ENCODE measurements at places on chromosomes 6 and 20.

GRCh38 chr6:15517600-15517999 lies 145.2 kb downstream of the DTNBP1 start:
- no peak for DNase-seq

DNA sequence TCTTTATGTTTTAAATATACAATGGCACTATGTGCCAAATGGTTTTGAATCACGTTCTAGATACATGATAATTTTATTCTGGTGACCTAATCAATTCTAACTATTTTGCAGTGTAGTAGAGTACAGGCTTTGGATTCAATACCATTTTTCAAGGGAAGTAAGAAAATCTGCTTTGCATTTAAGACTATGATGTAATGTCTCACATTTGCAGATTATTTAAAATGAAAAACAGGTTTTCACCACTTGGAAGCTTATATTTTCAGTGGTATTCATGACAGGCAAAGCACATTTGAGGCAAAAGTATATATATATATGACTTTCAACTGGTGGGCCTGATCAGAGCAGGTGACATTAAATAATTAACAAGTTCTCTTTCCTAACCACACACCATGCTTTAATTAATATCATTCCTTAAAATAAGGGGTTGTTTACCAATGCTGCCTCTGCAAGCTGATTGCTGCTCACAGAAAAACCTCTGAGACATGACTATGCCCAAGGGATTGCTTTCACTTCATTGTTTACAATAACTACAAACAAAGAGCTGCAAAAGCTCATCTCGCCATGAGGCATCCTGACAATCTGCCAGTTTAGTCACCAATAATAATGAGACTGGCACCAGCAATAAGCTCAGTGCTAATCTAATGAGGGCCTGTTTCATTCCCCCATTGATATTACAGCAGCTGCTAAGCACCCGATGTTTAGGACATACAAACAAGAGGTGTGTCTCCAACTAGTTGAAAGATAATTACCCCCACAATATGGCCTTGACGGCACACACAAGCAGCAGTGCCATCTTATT lies 1176.0 kb upstream of the GJE1 start:
- DNase-seq, result no peak

DNA sequence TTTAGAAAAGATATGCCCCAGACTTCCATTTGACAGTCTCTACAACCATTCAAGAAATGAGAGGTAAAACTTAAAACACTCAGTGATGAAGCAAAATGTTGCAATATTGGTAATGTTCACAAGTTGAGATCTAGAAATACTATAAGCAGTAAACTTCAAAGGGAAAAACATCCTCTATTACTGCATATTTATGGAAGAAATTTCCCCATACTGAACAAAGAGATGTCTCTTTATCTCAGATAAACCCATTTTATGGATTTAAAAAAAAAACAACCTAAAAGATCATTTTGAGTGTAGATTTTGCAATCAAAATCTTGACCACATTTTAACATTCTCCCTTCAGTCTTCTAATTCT lies 177.8 kb upstream of the TAB2 start:
- no peak for DNase-seq

- DNase-seq, result peak; percentile 38
Observed at GRCh38 chr6:34531580-34532201, 24.4 kb downstream of the SPDEF start.

DNA sequence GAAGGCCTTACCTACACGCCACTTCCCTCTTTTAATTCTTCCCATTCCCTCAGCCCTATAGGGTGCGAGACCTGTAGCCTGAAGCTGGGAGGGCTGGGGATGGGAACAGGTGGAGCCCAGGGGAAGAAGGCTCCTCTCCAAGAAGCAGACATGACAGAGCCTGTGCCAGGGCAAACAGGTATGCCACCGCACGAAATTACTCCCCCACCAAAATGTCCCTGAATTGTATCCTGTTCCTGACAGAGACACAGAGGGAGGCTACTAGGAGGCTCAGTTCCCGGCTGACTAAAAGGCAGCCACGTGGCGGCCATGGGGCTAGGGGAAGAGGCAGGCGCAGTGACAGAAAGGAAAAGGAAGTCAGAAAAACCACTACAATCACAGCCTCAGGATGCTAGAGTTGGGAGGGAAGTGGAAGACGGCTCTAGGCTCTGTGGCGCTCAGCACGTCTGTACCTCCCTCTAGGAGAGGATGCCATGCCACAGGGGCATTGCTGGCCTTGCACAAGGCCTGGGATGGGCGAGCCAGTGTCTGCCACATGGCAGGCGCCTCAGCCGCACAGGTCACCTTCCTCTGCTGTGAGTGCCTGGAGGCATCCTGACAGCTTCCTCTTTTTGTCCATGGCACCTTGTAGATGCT lies 27.7 kb downstream of the TFEB start:
- peak; percentile 88 for DNase-seq

- no peak for DNase-seq
Observed at GRCh38 chr6:154370545-154370944, 13.9 kb upstream of the IPCEF1 start.

GRCh38 chr6:291697-292505 lies at the start of gene DUSP22:
DUSP22 (plus strand) TSS chr6:292487; CDS start chr6:292540, 53 bp downstream.
- DNase-seq, result peak; percentile 46

DNA sequence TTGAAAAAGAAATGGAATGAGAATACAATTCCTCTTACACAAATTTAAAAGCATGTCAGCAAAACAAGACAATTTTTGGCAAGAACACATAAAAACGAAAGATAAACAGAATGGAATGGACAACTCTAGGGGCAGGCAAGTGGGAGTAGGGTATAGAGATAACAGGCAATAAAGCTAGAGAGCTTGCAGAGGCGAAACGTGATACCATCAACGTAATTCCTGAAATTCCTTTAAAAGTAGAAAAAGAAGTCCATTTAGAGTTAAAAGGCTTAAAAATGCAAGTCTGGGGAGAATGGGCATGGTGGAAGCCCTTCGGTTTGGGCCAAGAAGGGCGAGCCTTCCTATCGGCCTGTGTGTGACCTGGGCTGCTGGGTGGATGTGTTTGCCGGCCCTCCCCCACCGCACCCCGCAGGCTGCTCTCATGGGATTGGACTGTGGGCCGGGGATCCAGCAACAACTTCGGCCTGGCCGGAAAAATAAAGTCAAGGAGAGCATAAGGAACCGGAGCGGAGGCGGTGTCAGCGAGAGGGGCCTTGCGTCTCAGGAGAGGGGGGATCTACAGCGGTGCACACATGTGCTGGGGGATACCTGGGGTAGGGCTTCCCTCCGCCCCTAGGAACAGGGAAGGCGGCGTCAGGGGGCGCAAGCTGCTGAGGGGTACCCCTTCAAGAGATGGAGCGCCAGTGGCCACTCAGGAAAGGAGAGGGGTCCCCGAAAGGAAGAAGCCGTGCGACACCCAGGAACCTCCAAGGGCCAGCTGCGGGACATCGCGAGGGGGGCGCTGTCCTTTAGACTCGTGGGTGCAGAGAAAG lies 4.1 kb downstream of the TMEM239 start:
- DNase-seq, result no peak

DNA sequence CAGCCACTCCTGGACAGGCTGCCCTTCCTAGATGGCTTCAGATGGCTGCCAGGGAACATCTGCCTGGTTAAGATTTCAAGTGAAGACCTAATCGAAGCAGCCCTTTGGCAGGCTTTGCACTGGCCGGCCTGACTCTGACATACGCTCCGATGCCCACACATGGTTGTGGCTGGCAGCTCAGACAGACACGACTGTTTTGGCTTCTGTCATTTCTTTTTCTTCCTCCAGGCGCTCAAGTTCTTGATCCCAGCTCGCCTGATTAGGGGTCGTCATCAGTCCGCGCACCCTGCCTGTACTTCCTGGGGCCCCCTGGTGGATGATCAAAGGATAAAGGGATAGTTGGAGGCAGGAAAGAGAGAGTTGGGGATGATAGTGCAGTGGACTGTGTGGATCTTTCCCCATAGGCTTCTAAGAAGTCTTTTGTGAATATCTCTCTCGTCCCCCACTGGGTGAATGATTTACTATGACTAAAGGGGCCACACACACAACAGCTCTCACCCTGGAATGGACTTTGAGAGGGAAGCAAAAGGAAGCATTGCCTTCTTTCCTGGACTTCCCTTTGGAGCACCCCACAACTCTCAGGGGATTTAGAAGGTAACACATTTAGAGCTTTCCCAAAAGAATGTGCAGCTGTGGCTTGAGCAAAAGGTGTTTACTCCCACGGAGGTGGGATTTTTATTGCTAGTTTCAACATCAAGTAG lies 21.4 kb upstream of the TRAM2 start:
- DNase-seq, result no peak

GRCh38 chr6:106120006-106120405 lies 33.9 kb downstream of the PRDM1 start:
- DNase-seq, result no peak

DNA sequence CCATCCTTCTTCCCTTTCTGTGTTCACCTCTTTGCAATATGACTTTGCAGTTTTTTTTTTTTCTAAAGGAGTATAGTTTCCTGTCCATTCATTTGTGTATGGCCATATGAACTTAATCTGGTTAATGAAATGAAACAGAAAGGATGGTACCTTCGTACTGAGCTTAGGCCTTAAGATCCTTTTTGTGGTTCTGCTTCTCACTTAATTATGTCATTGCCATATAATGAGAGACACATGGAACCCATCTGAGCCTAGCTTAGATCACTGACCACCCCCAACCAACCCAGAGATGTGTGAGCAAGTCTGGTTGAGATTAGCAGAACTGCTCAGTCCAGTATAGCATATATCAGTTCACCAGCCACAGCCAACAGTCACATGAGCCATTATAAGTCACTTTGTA lies 1179.6 kb downstream of the HACE1 start:
- DNase-seq, result no peak

DNA sequence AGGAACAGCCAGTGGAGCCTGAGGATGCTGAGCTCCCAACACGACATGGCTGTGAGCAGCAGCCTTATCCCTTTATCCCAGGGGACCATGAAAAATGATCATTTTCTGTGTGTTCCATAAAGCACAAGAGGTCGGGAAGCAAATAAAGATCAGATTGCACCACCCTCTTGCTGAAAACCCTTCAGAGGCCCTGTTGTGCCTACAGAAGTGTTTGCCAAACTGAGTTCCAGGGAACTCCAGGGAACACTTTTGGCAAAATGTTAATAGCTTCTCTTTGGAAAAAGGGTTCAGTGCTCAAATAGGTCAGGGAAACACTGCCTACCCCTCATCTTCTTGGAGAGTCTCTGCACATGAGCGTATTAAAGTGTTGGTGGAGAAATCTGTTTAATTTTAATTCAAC lies 24.4 kb downstream of the ARMC2 start:
- DNase-seq, result no peak

GRCh38 chr6:38239719-38240451 lies 399.8 kb downstream of the BTBD9 start:
- DNase-seq, result no peak

DNA sequence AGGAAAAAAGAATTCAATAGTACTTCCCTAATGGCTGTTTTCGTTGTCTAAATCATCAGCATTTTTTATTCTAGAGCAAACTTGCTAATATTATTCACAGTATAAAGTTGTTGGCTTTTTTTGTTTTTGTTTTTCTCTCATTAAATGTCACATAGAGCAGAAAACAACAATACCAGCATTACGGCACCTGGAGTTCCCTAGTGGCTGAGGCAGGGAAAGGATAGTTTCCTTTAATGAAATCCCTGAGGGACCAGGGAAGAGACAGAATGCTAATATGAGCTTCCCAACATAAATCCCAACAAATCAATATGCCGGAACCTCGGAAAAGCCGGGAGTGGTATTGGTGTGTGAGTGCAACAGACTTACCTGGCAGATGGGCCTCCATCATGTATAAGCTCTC lies 235.2 kb upstream of the ASCC3 start:
- no peak for DNase-seq

- DNase-seq, result no peak
Observed at GRCh38 chr6:136599329-136600011, 49.2 kb upstream of the MAP7 start.

DNA sequence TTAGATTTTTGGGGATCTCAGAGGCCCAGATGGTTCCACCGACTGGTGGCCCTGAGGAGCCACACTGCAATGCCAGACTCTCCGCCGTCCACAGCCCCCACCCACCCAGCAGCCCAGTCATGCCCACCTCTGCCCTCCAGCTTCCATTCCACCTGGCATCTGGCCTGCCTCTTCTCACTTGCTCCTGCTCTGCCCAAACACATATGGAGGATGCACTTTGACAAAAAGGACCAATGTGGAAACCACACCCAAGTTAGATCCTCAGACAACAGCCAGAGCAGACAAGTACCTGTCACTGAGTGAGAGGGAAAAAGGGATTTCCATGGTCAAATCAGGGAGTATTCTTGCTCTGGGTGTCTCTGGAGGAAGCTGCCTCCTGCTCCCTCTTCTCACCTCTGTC lies 120.6 kb upstream of the NXT1 start:
- no peak for DNase-seq

DNA sequence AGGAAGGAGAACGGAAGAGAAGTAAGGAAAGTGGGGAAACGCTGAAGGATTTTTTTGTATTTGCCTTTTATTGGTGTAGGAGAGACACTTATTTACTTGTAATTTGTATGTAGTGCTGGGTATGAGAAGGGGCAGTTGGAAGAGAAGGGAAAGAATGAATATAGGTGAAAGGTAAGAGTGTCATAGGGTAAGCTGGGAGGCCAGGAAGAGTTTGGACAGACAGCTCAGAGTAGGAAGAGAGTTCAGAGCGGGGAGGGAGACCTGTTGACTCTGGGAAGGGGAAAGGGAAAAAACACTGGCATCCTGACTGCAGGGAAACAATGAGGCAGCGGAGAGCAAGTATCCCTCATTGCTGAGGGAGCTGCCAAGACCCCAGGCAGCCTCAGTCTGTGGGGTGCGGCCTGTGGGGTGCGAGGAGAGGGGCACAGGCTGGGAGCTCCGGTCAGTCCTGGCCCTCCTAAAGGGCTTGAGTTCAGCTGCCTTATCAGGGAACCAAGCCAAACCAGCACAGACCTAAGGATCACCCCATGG lies 3.1 kb downstream of the TRAF3IP2 start:
- DNase-seq, result no peak

DNA sequence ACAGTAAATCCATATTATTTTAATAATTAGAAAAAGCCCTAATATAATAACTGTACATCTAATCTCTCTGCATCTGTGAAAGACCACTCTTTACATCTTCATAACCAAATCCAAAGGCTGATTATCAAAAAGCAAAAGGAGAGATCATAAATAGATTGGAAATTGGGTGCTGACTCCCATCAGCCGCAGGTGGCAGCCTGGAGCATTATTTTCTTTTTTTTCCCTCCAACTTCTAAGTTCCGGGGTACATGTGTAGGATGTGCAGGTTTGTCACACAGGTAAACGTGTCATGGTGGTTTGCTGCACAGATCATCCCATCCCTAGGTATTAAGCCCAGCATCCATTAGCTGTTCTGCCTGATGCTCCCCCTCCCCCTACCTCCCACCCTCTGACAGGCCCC lies 30.5 kb downstream of the LRP11 start:
- DNase-seq, result no peak

DNA sequence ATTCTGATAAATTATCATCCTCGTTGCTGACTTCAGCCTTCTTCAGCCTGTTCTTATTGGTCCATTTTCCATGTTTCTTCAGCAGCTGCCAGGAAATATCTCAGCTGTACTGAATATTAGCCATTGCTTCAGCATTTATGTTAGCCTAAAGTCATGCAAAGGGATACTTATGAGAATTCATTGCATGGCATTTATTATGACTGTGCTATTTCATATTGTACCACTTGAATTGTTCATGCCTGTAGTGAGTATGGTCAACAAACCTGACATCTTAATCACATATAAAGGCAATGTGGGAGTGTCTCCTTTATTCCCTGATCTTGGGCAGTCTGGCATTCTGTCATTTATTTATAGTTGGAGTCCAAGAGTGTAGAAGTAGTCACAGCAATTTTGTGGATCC lies 193.4 kb upstream of the SLC35B3 start:
- no peak for DNase-seq
